ENCODE measurements at places on chromosomes 7 and 10.

DNA sequence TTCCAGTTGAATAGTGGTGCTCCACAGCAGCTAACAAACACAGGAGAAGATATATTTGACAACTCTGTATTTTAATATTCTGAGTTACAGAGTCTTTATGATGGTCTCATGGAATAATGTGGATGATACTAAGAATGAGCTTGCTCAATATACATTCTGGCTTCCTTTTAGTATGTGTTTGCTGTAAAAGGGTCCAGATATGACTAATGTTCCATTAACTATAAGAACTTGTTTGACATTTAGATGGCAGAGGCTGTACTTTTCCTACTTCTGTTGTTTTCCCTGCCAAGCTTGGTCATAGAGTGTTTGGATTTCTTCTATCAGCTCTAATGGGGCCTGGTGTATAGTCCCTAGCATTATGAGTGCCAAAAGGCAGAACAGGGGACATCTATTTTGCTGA lies 61.5 kb upstream of the GPR22 start:
- DNase-seq: no peak

DNA sequence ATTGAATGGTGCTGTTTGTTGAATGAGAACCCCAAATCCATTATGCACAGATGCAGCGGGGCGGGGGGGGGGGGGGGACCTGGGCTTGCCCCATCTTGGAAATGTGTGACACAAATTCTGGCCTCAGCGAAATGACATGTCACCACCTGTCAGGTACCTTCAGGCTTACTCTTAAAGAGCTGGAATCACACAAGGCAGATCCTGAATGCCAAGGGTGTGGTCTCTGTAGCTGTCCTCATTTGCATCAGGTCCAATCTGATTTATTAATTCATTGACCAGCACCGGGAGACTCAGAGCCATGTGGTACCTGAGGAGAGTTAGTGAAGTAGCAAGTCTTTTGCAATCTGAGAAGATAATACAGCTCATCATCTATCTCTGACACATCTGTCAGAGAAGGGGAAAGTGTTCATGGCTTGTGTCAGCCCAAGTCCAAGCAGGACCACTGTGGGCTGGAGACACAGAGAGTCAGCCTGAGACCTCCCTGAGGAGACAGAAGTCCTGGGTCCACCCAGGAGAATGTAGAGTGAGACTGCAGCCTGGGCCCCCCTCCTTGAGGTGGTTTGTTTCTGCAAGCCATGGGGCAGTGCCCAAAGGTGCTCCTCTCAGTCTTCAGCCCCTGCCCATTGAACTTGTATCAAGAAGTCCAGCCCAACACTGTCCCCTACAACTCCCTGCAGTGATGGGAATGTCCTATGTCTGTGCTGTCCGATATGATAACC lies 46.7 kb downstream of the ADCYAP1R1 start:
- DNase-seq: no peak

DNA sequence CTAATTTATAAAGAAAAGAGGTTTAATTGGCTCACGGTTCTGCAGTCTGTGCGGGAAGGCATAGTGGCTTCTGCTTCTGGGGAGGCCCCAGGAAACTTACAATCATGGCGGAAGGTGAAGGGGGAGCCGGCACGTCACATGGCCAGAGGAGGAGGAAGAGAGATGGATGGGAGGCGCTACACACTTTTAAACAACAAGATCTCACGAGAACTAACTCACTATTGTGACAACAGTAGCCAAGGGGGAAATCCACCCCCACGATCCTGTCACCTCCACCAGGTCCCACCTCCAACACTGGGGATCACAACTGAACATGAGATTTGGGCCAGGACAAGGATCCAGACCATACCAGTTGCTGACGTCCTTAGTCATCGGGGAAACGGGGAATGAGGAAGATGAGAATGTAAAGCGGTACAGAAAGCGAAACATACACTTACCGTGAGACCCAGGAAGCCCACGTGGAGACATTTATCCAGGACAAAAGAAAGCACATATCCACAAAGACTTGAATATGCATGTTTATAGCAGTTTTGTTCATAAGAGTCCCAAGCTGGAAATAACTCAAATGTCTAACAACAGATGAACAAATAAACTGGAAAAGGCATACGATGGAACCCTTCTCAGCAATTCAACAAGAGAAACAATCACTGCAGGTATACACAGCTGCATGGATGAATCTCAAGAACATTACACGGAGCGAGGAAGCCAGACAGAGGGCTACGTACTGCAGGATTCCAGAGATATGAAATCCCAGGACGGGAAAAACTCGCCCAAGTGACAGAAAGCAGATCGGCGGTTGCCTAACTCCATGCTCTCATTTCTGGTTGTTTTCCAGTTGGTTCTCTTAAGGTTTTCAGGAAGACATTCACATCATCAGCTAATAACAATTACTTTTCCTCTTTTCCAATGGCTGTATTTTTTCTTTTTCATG lies 26.2 kb upstream of the INPP5A start:
- DNase-seq: no peak

- DNase-seq: peak; percentile 8
Observed at GRCh38 chr10:122780391-122780790, 65.3 kb downstream of the CUZD1 start.

DNA sequence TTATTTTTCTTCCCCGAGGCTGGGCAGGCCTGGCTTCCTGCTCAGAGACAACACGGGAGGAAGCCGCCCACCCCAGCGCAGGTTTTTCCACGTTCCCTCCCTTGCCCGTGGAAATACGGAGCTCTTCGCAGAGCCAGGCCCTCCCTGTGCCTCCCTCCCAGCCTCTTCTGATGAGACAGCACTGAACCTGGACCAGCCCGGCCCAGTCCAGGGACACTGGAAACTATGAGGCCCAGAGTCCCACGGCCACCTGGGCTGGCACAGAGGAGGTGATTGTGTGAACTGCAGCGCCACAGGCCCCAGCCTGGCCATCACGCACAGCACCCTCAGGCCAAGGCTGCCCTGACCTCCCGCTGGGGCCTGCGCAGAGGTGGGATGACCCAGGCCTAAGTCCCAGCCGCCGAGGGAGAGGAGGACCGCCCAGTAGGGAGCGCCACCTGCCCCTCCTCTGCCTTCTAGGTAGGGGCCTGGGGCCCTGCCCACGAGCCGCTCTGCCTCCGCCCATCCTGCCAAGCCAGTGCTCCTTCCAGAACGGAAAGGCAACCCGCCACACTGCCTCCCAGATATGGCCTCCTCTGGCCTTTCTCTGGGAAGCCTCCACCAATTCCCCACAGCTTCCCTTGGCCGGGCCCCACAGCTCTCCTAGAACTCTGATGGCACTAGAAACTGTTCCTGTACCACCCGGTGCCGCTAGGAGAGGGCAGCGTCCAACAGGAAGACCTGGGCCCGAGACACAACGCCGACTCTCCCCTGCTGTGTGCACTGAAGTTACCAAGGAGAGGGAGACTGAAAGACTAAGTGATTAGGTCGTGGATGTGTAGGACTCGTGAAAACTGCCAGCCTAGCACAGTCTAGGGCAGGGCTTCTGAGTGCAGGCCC lies 57.2 kb downstream of the PROSER2 start:
- DNase-seq: peak; percentile 59

DNA sequence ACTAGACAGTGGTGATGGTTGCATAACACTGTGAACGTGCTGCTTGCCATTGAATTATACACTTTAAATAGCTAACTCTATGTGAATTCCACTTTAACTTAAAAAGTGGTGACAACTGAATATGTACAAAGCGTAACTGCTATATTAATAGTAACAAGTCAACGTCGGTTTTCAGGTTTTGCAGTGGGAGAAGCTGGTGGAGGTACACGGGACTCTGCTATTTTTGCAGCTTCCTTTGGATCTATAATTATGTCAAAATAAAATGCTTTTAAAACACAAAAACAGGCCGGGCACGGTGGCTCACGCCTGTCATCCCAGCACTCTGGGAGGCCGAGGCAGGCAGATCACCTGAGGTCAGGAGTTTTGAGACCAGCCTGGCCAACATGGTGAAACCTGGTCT lies 21.0 kb downstream of the AP5Z1 start:
- DNase-seq: no peak

- no peak for DNase-seq
Observed at GRCh38 chr7:44210107-44210506, 9.3 kb downstream of the YKT6 start.

GRCh38 chr10:130048081-130048480 lies 62.5 kb downstream of the C10orf143 start:
- no peak for DNase-seq

DNA sequence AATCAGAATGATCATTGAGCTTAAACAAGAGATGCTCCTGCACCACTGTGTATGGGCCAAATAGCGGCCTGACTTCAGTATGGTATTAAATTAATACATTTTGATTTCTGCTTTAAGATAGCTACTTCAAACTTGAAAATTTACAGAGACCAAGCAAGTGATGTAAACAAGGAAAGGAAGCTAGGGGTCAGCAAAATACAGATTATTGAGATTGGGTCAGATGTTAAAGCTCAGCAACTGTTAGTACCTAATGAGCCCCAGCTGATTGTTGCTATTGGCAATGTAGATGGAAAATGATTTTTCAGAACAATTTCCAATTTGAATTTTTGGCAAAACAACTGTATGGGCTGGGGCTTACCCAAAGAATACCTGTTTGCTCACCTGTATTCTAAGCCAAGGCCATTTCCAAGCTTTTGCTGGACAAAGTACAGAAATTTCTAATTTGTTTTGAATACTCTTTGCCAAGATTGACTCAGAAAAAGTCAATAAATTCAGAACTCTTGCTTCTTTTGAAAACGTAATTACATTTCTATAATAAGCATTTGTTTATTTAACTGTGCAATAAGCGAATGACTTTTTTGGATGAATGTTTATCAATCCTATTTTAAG lies 23.0 kb upstream of the DLD start:
- no peak for DNase-seq

- DNase-seq: peak; percentile 81
Observed at GRCh38 chr10:71975871-71976725, 11.9 kb downstream of the CHST3 start.

DNA sequence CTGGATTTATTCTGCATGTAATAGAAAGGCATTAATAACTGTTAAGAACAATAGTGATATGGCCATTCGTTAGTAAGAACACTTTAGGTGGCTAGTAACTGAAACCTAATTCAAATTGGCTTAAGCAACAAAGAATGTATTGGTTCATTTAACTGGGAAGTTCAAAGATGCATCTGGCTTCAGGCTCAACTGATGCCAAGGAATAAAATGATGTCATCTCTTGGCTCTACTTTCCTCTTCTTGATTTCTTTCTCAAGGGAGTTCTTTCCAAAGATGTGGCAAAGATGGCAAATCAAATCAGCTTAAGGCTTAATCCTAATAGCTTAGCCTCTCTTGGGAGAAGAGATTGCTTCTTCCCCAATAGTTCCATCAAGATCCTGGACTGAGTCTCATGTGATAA lies 51.6 kb downstream of the PIK3CG start:
- no peak for DNase-seq

GRCh38 chr7:86956567-86956966 lies 102.9 kb downstream of the ELAPOR2 start:
- no peak for DNase-seq

- DNase-seq: no peak
Observed at GRCh38 chr10:22805304-22805703, 90.9 kb upstream of the PIP4K2A start.

DNA sequence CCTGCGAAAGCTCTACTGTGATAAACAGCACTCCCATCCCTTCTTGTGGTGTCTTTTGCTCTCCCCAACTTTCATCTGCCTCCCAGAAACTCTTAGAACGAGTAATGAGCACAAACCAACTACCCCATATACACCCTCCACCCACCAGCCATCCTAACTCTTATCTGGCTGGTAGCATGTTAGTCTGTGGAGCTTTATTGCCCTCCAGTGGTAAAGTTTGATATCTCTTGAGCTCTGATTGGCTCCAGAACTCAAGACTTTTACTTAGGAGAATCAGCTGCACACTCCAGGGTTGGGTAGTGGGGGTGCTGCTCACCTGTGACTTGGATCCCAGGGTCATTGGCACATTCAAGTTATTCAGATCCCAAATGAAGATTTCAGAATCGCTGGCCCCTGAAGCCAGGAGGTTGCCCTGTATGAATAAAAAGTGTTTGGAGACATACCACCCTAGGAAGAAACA lies 10.9 kb downstream of the SEC31B start:
- peak; percentile 38 for DNase-seq

DNA sequence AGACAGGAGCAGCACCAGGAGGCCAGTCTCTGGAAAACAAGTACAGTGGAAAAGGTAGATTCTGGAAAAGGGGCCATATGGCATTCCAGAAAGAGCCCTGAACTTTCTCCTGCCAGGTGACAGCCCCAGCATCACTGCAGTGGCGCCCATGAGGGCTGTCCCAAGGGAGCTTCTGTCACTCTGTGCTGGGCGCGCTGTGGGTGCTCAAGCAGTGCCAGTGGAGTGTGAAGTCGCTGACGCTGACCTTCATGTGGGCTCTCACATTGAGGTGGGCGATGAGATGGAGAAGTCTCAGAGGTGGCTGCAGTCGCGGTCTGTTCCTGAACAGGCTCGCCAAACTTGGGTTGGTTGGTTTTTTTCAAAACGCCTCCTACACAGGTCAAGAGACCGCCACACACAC lies 38.2 kb downstream of the FKBP6 start:
- DNase-seq: no peak

DNA sequence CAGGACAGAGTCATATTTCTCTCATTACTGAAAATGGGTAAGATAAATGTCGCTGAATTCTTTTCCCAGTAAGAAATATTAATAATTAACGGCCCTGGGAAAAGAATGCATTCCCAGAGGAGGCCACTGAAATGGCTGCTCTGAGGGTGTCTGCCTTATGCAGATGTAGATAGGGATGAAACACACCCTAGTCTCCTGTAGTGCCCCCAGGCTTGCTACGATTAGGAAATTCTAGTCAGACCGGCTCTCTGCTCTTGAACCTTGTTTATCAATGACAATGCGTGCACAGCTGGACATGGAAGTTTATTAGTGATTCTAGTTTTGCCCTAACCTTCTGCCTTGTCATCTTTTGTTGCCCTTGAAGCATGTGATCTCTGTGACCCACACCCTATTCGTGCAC lies 291.1 kb downstream of the ZNF248 start:
- no peak for DNase-seq

DNA sequence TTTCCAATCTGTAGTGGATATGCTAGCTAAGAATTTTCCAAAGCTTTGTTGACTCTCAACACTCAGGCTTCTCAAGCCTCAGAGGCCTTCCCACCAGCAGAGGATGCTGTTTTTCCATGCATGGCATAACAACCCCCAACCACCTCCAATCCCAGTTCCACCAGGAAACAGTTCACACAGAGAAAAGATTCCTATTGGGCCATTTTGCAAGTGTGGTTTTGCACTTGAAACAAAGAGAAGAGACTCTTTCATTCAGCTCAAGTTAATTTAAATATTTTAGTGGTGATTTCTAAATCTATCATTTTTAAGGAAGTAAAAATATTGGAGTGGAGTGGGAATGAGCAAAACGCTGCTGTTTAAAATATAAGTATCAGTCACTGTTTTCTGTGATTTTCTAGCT lies 105.6 kb upstream of the COL1A2 start:
- DNase-seq: peak; percentile 59

DNA sequence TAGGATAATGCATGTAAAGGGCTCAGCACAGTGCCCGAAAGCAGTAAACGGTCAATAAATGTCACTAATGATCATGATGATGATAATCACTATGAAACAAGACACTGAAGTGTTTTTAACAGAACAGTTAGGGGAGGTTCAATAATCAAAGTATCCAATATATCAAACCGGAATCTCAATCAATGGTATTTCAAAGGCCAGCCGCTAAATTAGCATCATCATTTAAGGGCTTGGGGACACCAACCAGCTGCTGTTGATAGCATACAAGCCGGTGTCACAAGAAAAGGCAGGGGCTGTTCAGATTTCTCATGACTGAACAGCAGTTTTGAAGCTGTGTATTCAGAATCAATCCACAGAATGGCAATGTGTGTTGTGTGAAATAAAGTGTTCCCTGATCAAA lies 316.0 kb upstream of the NPVF start:
- DNase-seq: no peak

GRCh38 chr7:73770860-73771670 lies 995 bp upstream of the CLDN3 start:
- DNase-seq: no peak

- no peak for DNase-seq
Observed at GRCh38 chr7:138014686-138015085, 12.8 kb upstream of the CREB3L2 start.
